Lung (tissue), 17 donors: ENCODE measurements at places on chromosomes 3 and 15.

DNA sequence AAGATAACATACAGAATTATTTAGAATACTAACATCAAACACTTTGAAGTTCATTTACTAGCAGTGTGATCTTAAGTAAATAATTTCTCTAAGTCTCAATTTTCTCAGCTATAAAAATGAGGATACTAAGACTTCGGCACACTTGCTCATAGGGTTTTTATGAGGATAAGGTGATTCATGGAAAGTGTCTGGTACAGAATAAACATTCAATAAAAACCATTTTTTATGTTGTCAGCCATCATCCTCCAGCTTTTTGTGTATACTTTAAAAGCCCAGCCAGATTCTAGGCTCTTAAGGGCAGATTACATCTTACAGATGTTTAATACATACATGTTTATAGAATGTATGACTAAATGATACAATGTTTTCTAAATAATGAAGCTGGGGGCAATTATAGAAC, 56.8 kb downstream of the FEZF2 start:
- no peak for DNase-seq

DNA sequence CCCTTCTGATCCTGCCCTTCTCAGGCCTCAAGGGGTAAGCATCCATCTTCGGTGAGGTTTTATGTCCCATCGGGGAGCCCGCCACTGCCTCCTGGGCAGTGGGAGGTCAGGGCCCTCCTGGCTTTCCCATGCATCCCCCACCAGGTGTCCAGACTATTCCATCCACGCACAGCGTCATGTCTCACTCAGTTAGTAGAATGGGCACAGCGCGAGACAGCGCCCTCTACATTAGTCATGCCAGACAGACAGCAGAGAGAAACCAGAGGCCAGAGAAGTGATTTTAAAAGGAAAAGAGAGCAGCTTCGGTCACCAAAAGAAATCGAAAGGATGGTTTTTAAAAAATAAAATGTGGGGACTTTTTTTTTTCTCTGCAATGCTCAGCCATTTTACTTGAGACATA, 49.8 kb downstream of the ZDHHC3 start:
- DNase-seq, result no peak

- DNase-seq, result no peak
These were observed 80.8 kb downstream of the GHSR start for GRCh38 chr3:172367205-172368105.

- no peak for DNase-seq
These were observed 56.4 kb downstream of the CRYGS start for GRCh38 chr3:186487819-186488218.
